ENCODE measurements at places on chromosomes 16 and 17.

DNA sequence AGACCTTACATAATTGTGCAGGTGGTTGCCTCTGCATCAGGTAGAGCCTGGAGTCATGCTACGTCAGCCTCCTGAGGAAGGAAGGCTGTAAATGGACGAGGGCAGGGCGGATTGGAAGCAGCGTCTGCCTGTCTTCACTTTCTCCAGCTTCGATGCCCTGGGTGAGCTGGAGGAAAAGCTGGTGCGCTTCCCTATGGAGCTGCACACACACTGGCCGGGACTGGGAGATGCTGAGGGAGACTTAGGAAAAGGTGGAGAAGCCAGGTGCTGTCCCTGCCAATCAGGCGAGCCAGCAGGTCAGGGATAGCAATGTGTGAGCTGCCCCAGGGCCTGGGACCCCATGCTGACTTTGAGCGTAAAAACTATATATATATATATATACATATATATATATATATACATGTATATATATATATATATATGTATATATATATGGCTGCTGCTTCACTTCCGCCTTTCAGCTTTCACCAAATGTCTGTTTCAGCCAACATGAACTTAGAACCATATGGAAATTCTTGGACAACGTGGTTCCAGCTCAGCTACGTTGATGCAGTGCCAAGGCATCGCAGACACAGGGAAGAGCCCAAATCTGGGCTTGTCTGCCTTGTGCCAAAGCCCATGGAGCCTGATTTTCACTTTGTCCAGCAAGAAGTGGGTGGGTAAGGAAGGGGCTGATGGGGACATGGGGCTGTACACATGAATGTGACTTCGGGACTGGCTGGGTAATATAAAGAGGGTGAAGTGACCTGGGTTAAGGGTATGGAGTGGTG, 71.5 kb upstream of the NKD1 start:
- DNase-seq: no peak

- DNase-seq: no peak
These were observed 19.4 kb downstream of the PSME3IP1 start for GRCh38 chr16:57166451-57166850.

DNA sequence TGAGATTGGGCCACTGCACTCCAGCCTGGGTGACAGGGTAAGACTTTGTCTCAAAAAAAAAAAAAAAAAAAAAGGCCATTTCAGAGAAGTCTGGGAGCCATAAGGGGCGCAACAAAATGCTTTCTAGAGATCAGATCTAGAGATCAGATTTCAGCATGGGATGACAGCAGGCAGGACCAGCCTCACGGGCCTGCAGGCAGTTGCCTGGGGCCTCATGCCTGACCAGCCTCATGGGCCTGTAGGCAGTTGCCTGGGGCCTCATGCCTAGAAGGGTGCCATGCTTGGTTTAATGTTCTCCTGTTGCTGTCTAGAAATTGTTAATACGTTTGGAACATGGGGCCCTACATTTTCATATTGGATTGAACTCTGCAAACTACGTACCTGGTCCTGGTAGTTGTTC, 59.4 kb downstream of the MARF1 start:
- DNase-seq: no peak

GRCh38 chr16:31710134-31710533, 163.5 kb upstream of the ZNF267 start:
- DNase-seq: no peak

- no peak for DNase-seq
These were observed 105.8 kb upstream of the PMFBP1 start for GRCh38 chr16:72277749-72278148.

- no peak for DNase-seq
These were observed 94.3 kb upstream of the ZFHX3 start for GRCh38 chr16:73142053-73142854.

Measured in D721Med (cell line).